ENCODE measurements at places on chromosomes 12 and 14. TPM values are rescaled to one million over a fixed set of nuclear protein-coding genes. Genes with fewer than 3 reads are reported as not detected.

DNA sequence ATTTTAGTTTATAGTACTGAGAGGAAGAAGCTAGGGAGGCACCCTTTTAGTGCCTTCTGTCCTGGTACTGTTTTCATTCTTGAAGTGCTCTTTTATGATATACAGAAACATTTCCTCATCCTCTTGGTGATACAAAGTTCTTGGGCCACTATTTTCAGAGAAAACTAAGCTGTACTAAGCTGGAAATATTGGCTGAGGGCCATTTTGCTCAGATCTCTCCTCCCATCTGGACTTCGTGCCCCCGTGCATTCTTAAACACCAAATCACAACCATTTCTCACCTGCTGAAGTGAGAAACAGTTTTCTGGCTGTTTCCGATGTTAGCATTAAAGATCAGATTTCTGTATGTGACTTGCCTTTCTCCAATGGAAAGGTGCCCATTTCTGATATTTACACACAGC, 158.9 kb downstream of the FBXL14 start:
- DNase-seq = no peak

- no peak for DNase-seq
Observed at GRCh38 chr12:122558745-122559641, 31.9 kb downstream of the KNTC1 start.

DNA sequence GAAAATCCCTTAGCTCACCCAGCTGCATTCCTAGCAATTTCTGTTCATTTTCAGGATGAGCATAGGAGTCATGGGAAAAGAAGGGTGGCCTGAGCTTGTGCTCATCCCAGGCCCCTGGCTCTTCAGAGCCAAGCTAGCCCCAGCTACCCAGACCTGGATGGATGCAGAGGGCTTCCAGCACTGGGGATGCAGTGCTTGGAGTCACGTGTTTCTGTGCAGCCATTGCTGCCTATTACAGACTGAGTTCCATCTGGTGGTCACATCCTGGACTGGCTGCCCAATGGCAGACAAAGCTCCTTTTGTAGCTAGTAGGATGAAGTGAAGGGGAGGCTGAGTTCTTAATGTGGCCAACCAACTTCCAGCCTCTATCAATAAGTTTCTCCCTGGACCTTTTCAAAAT, 54.2 kb upstream of the JDP2 start:
- no peak for DNase-seq

- DNase-seq = no peak
Observed at GRCh38 chr14:24741871-24742270, 107.9 kb upstream of the GZMB start.

GRCh38 chr12:2112401-2112800, 59.6 kb downstream of the CACNA1C start:
- DNase-seq = no peak

DNA sequence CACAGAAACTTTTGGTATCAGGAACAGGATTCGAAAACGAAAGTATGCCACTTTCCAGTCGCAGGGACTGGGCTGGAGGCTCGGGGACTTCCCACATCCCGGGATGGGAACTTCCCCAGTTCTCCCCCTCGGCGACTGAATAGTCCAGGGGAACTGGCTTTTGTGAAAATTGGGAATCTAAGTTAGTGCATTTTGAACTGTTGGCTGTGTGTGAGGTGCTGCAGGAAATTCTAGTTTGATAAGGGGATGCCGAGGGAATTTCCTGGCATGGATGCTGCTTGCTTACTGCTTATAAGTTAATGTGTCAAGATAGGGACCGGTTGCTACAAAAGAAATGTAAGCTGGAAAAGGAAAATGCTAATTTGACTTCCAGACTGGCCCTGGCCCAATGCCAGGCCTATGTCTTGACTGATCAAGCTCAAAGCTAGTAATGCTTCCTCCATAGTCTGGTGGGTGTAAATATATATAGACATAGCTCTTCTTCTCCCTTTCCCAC, 73.4 kb upstream of the EIF5 start:
- DNase-seq = no peak

- DNase-seq = no peak
Observed at GRCh38 chr14:77531071-77531470, 32.5 kb upstream of the ISM2 start.

DNA sequence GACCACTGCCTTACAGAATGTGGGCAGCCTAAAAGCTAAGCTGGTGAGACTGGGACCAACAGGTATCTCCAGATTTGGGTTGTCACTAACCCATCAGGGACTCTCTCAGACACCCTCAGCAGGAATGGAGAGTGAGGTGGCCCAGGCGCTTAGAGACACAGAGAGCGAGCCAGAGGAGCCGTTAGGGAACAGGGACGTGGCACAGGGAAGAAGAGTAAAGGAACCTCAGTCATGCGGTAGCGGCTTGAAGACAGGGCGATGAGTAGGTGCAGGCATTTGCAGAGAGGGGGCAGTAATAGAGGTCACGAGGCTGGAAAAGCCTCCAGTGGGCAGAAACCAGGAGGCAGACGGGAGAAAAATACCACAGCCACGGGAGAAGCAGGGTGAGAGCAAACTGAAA, 158.0 kb upstream of the CCND2 start:
- peak; percentile 28 for DNase-seq

- no peak for DNase-seq
Observed at GRCh38 chr12:32917094-32917611, 20.6 kb upstream of the PKP2 start.

- peak; percentile 72 for DNase-seq
Observed at GRCh38 chr14:101457301-101457935, 103.9 kb upstream of the DIO3 start.

ASCL1 gene
- not detected for total RNA-seq
